ENCODE measurements at places on chromosomes 3 and 15.

GRCh38 chr15:76138436-76138835 lies 78.7 kb downstream of the TMEM266 start:
- no peak for DNase-seq

GRCh38 chr15:100710744-100711515 lies 108.5 kb downstream of the ASB7 start:
- no peak for DNase-seq

- no peak for DNase-seq
Measured at GRCh38 chr15:89693696-89694095, 3.1 kb downstream of the WDR93 start.

- DNase-seq, result no peak
Measured at GRCh38 chr3:102178817-102179216, 256.0 kb upstream of the ZPLD1 start.

GRCh38 chr3:6540981-6541380 lies 319.9 kb upstream of the GRM7 start:
- no peak for DNase-seq

GRCh38 chr3:24968036-24968435 lies 460.0 kb upstream of the RARB start:
- no peak for DNase-seq

GRCh38 chr3:69819282-69819681 lies 80.0 kb downstream of the MITF start:
- no peak for DNase-seq

GRCh38 chr3:138205527-138205926 lies 18.4 kb downstream of the ARMC8 start:
- DNase-seq, result no peak

- no peak for DNase-seq
Measured at GRCh38 chr3:152891678-152892077, 56.7 kb downstream of the P2RY1 start.

Measured in astrocyte of the hippocampus (primary cell).